Esophagus mucosa (tissue), 1 donor: ENCODE measurements at places on chromosomes 4 and X.
A peak's percentile ranks its signal among the peaks of the same experiment; 100 is the strongest.

DNA sequence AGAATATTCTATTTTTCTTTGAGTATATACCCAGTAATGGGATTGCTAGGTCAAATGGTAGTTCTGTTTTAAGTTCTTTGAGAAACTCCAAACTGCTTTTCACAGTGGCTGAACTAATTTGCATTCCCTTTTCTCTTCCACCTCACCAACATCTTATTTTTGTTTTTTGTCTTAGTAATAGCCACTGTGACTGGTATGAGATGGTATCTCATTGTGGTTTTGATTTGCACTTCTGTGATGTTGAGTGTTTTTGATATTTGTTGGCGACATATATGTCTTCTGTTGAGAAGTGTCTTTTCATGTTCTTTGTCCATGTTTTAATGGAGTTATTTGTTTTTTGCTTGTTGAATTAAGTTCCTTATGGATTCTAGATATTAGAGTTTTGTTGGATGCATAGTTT is 24.4 kb downstream of the AIMP1 start:
- no peak for ATAC-seq

DNA sequence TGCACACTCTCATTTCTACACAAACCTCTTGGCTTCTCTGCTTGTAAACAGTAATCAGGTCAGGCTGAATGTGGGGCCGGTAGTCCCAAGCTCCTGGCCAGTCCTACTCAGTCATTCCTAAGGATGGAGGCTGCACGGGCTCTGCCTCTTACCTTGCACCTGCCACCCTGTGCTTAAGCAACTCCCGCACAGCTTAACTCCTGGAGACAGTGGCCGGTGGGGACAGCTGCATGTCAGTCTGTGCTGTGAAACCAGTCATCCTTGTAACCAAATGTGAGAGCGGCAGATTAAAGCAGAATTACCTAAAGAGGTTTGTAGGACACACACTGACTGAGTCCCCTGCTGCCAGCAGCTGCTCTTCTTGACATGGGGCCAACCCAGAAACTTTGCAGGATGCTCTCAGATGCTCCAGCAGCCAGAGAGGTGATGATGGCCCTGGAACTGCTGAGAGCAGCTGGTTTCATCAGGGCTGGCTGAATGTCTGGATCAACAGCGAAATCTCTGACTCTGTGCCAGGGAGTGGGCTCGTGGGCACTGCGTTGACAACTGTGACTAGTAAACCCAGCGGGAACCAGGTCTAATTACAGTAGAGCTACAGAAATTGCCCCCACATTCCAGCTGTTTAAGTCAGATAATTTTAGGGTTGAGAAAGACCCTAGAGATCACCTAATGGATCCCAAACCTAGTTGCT is 123.7 kb downstream of the ANAPC4 start:
- ATAC-seq = no peak

DNA sequence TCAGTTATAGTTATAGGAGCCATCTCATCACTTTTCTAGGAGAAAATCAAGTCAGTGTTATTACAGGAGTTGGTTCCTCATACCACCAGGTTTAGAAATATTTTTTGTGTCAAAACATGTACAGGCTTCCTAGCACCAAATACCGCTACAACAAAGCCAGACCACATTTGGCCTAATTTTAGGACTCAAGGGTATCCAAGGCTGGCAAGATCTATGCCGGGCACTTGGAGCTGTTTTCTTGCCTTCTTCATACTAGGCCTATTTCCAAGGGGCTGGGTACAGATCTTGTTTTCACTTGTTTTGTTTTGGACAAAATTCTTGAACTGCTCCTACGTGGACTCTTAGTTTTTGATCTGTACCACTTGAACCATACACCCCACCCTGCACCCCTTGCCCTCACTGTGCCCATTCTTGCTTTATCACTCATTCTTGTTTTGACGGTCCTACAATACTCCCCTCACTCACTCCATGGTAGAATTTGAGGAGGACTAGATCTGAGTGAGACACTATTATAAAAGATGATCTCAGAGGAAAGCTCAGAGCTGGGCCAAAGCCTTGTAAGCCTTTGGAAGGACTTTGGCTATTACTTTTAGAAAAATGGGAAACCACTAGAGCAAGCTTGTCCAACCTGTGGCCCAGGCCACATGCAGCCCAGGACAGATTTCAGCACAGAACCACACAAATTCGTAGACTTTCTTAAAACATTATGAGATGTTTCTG is 17.7 kb upstream of the TMEM144 start:
- no peak for ATAC-seq

- no peak for ATAC-seq
Observed at GRCh38 chr4:92249541-92249940, 54.2 kb upstream of the GRID2 start.

DNA sequence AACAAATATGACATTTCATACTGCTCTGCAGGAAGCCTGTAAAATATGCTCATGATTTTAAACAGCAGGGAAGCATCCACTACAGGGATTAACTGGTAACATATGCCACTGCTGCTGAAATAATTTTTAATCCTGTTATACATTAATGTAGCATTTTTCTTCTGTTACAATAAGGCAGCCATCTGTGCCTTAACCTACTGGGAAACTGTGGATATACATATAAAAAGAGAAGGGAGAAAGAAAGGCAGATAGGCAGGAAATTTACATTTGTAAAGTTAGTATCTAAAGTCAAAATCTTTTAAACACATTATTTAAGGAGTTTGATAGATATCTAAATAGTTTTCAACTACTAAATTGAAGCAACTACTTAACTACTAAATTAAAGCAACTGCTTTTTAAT is 514.6 kb upstream of the KLHL4 start:
- no peak for ATAC-seq

- no peak for ATAC-seq
Observed at GRCh38 chr4:69828828-69829227, 31.1 kb downstream of the SULT1E1 start.

DNA sequence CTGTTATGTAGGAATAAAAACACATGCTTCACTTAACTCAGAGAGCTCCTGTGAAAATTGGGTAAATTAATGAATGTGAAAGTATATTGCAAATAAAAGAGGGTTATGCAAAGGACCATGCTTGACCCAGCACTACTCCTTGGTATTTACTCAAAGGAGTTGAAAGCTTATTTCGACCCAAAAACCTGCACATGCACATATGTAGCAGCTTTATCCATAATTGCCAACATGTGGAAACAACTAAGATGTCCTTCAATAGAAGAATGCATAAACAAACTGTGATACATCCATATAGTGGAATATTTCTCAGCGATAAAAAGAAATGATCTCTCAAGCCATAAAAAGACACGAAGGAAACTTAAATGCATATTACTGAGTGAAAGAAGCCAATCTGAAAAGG is 41.7 kb upstream of the SRD5A3 start:
- no peak for ATAC-seq

GRCh38 chr4:43048570-43048969 is 156.1 kb downstream of the GRXCR1 start:
- no peak for ATAC-seq

DNA sequence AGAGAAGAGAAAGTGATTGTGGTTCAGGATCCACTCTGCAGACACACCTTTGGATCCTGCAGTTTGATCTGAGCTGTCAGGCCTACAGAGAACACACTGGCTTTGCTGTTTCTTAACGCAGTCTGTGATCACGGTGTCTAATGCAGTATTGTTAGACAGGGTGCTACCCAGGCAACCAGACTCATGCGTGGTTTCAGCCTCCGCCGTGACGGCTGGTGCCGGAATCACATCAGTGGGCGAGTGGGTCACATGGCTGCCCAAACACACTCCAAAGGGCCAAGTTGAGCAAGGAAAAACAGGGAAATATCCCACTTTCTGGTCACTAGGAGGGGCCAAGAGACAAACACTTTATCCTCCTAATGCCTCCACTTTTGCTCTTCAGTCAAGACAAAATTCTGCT is 27.5 kb downstream of the CCDC149 start:
- no peak for ATAC-seq

- no peak for ATAC-seq
Observed at GRCh38 chr4:81914623-81915022, 442.9 kb upstream of the RASGEF1B start.

DNA sequence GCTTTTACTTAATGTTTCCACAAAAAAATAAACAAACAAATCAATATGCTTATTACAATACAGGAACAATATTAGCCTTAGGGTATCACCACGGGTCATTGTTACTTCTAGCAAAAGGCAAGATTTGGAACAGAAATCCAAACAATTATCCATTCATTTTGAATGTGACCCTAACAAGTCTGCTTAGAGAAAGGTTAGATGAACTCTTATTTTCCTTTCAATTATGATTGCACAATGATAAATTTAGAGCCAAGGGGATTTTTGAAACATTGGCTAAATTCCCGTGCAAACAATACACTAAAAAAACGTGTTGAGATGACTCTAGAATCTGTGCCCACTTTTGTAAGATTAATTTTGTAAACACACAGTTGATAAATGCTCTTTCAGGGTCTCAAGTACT is 474.7 kb downstream of the PCDH7 start:
- ATAC-seq = no peak

DNA sequence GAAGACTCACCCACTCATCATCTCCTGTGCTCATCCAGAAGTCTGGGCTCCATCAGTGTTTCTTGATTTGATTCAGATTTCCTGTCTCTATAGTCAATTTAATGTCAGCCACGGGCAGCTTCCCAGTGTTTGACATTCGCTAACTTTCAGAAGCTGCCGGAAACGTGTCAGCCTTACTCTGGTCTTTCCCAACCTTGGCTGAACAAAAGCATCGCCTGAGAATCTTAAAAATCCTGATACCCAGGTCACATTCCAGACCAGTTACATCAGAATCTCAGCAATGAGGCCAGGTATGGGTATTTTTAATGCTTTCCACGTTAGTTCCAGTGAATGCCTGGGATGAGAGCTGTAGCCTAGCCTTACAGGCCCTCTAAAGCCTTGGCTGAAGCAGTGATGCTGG is 233.8 kb downstream of the FRMPD4 start:
- no peak for ATAC-seq

DNA sequence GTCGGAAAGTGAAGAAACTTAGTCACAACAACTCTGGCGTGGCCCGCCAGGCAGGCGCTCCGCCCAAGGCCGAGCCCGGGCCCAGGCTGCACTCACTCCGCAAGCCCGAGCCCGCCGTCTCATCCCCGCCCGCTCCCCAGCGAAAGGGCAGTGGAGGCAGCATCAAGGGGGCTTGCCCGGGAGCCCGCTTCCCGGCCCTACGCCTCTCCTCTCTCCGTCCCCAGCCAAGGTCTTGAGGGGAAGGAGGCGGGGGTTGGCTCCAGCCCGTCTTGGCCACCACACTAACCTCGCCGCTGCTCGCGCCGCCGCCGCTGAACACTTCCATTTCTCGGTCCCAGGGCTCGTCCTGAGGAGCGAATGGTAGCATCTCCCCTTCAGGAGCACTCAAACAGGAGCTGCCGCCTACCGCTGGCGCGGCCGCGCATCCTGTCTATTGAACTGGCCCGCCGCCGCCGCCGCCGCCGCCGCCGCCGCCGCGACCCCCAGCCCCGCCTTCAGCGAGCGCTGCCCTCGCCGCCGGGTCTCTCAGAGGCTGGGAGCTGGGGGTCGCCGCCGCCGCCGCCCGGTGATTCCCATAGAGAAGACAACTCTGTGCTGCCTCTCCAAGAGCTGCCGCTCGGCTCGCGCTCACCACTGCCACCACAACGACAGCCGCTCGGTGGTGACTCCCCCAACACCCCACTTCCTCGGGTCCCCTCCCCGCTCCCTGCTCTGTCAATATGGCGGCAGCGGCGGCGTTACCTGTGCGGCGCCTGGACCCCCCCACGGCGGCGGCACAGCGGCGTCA is at the start of gene RPS6KA6:
RPS6KA6 (minus strand) TSS at position 667 of the 787 bp plus-strand sequence; CDS start at position 367, 300 bp downstream.
- peak; percentile 64 for ATAC-seq

DNA sequence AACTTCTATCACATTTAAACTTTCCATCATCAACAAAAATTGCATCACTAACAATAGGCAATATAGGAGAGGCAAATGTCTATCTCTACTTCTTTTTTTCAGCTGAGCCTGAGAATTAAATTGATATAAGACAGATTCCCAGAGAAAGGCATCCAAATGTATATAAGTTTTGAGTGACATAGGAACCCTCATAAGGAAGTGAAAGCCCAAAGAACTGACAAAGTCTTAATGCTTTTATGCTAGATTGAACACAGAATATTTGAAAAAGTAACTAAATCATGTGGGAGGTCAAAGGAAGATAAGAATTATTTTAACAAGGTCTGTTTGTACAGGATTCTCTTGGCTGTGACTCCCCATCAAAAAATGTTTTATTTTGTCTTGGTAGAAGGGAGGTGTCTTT is 714.9 kb downstream of the GRXCR1 start:
- no peak for ATAC-seq

GRCh38 chr4:1293991-1294390 is 4.3 kb downstream of the MAEA start:
- no peak for ATAC-seq

DNA sequence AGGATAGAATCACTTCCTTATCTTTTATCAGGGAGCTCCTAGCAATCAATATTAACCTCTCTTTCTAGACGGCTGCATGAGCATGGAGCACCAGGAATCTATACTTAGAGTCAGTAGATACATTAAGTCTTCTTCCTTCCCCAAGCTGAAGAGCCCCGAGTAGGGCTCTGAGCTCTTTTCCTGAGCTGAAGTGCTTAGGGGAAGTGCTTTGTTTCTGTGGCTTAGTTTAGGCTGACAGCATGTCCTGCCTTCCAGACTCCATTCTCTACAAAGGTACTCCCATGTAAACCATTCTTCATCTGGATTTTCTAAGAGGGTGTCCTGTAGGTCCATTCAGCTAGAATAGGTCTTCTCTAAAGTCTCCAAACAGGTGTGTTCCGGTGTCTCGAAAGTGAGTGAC is 127.5 kb upstream of the AFF2 start:
- ATAC-seq = no peak

DNA sequence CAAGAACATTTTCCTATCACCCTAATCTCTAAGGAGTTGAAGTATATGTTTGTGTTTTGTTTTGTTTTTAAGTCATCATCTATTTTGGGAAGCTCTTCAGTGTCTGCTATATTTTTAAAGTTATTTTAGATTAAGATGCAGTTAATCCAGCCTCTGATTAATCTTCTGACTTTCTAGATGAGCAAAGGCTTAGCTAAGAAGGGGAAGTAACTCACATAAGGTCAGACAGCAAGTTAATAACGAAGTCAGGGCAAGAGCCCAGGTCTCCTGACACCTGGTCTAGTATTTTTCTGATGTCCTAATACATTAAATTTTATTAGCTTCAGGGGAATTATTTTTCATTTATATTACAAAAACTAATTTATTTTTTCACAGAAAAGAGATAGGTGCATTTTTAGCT is 168.5 kb downstream of the SOWAHB start:
- ATAC-seq = no peak

DNA sequence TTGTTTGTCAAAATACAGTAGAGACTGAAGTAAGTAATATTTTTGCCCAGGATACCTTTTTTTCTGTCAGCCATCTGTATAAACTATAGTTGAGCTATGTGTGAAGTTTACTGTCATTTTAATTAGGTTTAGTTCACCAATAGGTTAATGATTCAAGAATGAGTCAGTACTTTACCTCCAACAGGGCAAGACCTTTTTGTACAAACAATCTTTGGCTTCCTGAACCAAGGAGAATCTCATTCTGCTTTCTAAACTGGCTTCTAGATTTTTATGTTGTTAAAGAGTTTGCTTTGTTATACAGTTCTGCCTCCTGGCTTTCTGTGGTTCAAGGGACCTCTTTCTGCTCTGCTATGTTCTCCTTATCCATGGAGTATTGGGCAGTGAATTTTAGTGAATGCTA is 412.0 kb upstream of the NR3C2 start:
- no peak for ATAC-seq
